HTR-8/SVneo (cell line): ENCODE measurements at places on chromosomes 5 and 9.

DNA sequence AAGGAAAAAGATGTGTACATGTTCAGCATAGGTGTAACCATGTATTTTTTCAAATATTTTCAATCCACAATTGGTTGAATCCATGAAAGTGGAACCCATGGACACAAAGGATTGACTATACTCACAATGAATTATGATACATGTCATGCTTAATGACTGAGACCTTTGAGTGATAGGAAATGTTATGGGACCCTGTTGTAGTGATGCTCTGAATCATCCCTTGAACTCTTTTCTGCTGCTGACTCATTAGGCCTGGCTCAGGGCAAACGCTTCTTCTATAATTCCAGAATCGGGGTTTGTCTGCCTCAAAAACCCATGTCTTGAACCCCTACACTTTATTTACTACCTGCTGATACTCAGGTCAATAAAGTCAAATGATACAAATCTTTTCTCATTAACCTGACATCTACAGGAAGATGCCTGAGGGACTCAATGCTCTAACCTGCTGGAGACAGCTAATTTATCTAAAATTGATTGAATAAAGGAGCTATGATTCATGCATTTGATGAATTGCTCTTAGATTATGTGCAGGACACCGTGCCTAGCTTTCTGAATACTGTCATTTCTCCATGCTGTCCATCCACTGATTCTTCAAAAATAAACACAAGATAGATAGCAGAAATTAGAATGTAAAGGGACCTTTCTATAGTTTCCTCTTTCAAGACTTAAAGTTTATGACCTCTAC is 260.1 kb downstream of the PRELID2 start:
- no peak for DNase-seq

GRCh38 chr5:95809414-95809960 is 13.0 kb downstream of the GLRX start:
- no peak for DNase-seq

- no peak for DNase-seq
These were observed 593.2 kb upstream of the CLINT1 start for GRCh38 chr5:158451993-158452672.

DNA sequence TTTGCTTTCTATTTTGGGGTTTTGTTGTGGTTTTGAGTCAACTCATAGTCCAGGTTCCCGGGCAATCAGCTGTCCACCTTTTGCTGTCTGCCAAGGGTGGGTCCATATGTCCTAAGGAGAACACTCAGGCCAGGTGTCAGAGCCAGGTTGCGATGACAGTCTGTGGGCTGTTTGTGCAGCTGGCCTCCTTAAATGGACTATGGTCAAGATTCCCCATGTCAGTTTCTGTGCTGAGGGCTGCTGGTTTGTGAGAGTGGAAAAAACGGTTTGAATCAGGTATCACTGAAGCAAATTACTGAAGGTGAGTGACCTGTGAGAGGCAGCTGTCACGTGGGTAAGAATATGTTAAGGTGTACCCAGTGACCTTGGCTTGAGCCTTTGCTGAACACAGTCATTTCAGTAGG is 33.0 kb downstream of the SNX30 start:
- no peak for DNase-seq

DNA sequence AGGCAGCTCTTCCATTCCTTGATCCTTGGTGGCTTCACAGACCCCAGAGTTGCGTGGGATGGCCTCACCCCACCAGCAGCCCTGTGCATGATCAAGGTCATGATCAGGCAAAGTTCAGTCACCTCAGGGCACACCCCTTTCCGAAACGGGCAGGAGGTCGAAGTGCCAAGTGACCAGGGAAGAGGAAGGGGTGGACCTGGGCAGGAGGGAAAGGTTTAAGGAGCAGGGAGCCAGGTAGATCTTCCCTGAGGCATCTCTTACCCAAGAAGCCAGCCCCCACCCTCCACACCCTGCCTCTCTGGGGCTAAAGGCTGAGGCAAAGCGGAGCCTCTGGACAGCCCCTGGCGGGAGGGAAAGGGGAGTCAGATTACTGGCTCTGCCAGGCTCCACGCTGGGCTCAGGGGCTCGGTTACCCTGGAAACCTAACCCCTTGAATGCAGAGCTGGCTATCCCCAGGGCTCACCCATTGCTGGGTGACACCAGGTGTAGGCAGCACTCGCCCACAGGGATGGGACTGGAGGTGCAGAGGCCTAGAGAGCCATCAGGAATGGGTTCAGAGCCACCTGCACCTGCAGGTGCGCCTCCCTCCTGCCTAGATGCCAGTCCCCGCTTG is 3.6 kb downstream of the MGAT4B start:
- no peak for DNase-seq

DNA sequence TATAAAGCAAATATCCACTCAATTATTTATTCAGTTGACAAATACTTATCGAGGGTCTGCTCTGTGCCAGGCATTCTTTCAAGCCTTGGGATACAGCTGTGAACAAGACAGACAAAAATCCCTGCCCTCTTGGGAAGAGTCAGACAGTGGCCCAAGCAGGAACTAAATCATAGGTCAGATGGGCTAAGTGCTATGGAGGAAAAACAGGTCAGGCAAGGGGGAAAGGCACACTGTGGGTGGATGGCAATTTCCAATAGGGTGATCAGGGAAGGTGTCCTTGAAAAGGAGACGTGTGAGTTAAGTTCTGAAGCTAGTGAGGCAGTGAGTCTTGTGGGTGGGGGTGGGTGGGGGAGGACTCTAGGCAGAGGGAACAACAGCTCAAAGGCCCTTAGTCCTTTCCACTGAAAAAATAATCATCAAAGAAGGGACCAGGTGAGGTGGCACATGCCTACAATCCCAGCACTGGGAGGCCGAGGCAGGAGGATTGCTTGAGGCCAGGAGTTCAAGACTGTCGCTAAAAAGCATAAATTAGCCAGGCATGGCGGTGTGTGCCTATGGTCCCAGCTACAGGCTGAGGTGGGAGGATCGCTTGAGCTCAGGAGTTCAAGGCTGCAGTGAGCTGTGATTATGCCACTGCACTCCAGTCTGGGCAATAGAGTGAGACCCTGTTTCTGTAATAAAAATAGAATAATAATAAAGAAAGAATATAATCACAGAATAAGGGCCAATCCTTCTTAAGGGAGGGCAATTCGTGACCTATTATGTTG is 95.2 kb upstream of the CPEB4 start:
- no peak for DNase-seq

DNA sequence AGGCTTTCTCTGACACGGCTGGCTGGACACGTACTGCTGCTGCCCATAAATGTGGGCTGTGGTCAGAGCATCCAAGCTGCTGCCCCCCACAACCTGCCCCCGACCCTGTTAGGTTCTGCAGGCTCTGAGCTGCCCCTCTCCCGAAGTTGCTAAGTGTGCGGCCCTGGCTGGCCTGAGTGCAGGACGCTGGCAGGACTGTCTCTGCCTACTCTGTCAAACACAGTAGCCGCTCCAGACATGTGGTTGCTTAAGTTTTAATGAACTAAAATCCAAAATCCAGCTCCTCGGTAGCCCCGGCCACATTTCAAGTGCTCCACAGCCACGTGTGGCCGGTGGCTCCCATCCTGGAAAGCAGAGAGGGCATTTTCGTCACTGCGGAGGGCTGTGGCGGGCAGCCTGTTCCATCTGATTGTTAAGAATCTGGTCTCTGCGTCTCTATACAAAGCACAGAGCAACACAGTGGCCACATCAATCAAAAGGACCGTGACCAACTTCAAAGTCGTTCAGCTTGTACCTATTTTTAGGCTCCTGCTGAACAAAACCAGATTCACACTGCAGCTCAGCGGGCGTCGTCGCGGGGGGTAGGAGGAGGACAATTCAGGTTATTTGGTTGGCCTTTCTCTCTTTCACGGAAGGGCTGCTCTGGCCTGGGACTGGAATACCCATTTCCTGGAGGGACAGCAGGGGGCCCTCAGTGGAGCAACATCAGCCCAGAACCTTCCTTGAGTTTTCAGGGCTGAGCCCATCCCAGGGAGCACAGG is 68.9 kb downstream of the PTCH1 start:
- no peak for DNase-seq

DNA sequence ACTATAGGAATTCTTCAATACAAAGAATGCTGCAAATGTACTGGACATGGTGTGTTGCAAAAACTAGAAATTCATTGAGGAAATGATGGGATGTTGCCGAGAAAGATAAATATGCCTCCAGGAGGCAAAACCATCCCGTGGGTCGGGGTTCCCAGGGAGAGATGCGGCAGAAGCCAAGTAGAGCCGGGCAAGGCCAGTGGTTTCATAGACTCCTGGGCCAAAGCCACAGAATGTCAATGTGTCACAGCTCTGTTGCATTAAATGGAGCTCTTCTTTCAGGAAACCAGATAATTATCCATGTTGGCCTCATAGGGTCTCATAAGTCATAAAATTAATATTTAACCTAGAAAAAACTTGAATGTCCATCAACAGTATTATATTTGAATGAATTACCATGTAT is 419.5 kb upstream of the CDH10 start:
- no peak for DNase-seq

GRCh38 chr9:91711755-91712601 is 238.1 kb downstream of the ROR2 start:
- no peak for DNase-seq

GRCh38 chr9:78131969-78132700 is 100.5 kb upstream of the GNAQ start:
- DNase-seq, result no peak

- no peak for DNase-seq
These were observed 40.8 kb upstream of the ARRDC3 start for GRCh38 chr5:91423871-91424270.

DNA sequence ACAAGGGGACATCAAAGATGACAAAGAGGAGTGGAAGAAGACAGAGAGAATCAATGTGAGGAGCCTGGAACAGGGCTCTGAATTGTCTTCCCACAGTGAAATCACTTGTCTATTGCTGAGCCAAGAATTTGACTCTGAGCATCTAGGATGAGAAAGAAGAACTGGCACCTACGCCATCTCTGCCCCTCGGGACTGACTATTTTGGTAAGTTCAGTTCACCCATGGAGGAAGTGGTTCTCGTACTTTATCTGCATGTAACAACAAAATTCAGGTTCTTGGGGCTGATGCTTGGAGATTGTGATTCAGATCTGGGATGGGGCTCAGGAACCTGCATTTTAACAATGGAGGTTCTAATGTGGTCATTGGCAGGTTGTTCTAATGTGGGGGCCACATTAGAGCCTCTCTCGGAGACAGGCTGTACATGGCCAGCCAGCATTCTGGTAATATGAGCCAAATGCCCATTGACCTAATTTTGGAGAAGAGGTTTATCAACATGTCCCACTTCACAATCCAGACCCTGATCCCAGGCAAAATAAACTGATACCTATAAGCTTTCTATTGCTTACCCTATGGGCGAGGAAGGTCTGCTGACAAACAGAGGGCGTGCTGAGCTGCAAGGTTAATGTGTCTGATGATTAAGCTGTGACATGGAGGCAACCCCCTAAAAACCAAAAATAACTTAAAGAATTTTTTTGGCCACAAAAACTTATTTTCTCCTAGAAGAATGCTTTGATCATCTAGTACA is 2.7 kb upstream of the IL12B start:
- DNase-seq, result no peak

GRCh38 chr9:121929893-121930875 is 162.9 kb downstream of the TTLL11 start:
- no peak for DNase-seq

DNA sequence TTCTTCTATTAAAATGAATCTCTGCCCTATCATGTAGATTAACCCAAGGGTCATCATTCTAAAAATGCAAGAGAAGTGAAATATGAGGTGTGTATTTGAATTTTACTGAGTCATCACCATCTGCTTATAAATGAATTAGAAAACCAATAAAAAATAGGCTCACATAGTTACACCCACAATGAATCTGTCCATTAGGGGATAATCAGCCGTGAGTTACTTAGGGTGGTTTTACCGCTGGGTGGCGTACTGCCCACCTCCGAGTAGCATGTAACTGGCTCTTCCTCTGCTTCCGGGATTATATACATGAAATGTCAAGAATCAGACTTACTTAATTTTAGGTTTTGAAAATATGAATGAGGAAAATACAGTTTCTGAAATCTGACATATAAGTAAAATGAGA is 332.9 kb upstream of the CCNG1 start:
- DNase-seq, result no peak

- DNase-seq, result no peak
These were observed 49.1 kb upstream of the CDH6 start for GRCh38 chr5:31144364-31144763.

DNA sequence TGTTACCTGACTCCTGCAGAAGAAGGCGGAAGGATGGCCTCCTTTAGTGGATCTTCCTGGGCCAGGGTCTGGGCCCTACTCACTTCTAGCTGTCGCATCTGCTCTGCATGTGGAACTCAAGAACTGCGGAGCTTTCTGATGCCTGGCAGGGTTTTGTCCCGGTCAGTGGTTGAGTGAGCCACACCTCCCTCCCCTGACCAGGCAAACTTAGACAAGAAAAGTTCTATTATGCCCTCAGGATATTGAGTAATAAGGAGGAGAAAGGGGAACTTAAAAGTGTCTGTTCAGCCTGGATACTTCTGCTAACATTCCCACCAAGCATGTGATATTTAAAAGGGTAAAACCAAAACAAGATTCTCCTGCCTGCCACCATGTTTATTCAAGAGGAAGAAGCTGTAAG is at the start of gene FYB1:
Gene FYB1 (minus strand): TSS at position 127 of the 400 bp plus-strand sequence. CDS start 16,603 bp downstream, outside the sequence.
- no peak for DNase-seq

GRCh38 chr5:40601198-40601868 is 78.4 kb upstream of the PTGER4 start:
- DNase-seq, result no peak

GRCh38 chr5:155729684-155730059 is 597.3 kb upstream of the SGCD start:
- no peak for DNase-seq

GRCh38 chr9:93090091-93090655 is 5.8 kb upstream of the CARD19 start:
- DNase-seq, result no peak

GRCh38 chr9:114936581-114936980 is 6.2 kb upstream of the TNFSF8 start:
- no peak for DNase-seq

DNA sequence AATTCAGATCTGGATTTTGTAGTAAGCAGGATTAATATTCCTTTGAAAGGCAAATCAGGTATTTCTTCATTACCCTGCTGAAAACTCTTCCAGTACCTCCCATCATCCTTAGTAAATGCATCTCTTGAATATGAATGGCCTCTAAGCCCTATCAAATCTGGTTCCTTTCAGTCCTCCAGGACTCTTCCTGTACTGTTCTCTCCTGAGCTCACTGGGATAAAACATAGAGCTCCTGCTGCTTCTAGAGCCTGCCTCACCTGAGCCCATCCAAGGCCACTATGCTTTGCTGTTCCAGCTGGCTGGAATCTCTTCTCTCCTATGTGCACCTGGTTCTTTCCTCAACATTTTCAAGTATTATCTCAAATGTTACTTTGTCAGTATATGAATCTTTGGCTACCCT is 803.3 kb upstream of the CTNND2 start:
- no peak for DNase-seq

DNA sequence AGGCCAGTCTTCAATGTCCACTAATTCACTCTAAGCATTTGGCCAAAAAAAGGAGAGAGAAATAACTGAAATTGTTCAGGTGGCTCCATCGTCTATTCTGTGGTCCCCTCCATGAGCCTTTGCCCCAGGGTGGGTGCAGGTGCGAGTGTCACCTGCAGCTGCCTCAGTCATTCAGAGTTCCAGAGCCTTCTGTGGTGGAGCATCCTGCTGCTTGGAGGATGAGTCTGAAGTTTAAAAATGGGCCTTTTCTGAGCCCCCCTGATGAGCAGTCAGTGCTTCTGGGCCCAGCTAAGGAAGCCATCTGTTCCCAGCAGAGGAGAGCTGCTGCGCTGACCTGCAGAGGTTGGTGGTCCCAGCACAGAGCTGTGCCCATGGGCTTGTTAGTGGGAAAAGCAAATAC is 48.2 kb downstream of the NDST1 start:
- DNase-seq, result no peak

- no peak for DNase-seq
These were observed 1772.2 kb downstream of the MAT2B start for GRCh38 chr5:165277661-165278060.

- DNase-seq, result no peak
These were observed 223.2 kb downstream of the CACNA1B start for GRCh38 chr9:138100711-138101350.
